HS-27A (cell line): ENCODE measurements at places on chromosomes 16 and 17.

DNA sequence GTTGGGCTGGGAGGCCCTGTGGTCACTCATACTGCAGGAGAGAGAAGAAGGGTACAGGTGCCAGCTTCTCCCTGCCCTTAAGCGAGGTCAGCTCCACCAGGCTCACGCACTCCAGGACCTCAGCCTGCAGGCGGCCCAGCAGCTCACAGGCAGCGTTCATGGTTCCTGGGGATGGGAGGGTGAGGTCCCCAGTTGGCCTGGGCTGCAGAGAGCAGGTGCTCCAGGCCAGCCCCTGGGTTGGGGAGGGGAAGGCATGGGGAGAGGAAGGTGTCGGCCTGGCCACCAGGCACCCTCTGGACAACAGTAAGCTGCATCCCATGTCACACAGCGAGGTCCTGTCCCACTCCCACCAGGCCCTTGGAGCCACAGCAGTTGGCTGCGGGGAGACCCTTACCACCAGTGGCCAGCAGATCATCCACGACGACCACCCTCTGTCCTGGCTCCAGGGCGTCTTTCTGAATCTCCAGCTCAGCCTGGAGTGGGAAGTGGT lies 2.0 kb downstream of the APRT start:
- no peak for DNase-seq

- no peak for DNase-seq
Observed at GRCh38 chr17:73508057-73508930, 136.0 kb downstream of the SDK2 start.

GRCh38 chr16:3819746-3820724 lies 60.5 kb downstream of the CREBBP start:
- peak; percentile 87 for DNase-seq

DNA sequence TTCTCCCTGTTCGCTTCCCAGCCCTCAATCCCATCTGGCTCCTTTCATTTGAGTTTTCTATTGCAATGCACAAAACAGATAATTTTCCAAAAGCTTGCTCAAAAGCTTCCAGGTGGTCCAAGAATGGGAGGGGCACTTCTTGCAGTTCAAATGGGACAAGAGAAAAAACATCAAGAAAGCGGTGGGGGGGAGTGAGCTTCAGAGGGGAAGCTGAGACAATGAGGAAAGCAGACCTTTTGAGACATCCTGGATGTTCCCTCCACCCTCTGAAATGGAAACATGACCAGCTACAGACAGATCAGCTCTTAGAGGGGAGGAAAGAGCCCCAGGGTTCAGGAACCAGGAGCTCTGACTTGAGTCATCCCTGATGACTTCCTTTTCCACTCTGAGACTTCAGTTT lies 368.2 kb downstream of the SLC39A11 start:
- no peak for DNase-seq

DNA sequence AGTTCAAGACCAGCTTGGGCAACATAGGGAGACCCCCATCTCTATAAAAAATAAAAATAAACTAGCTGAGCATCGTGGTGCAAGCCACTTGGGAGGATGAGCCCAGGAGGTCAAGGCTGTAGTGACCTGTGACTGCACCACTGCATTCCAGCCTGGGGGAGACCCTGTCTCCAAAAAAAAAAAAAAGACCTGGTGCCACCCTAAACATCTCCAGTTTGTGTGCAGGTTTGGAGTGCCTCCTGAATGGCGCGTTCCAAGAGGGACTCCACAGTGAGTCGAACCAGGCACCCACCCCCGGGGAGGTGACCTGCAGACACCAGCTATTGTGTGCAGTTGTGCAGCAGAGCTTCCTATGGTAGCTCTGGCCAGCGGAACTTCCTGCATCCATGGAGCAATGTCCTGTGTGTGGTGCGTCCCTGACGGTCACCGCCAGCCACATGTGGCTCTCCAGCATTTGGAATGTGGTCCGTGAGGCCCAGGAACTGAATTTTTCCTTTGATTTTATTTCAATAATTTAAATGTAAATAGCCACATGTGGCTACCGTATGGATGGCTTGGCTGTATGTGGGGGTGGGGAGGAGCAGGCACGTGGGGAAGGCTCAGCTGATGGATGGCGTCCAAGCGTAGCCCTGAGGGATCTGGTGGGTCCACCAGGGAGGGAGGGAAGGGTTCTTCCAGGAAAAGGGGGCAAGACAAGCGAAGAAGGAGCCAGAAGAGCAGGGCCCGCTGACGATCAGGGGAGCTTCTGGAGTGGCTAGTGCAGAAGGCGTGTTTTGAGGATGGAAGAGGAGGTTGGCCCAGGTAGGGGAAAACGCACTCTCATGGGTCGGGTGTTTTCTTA lies 107.1 kb upstream of the GSE1 start:
- no peak for DNase-seq

DNA sequence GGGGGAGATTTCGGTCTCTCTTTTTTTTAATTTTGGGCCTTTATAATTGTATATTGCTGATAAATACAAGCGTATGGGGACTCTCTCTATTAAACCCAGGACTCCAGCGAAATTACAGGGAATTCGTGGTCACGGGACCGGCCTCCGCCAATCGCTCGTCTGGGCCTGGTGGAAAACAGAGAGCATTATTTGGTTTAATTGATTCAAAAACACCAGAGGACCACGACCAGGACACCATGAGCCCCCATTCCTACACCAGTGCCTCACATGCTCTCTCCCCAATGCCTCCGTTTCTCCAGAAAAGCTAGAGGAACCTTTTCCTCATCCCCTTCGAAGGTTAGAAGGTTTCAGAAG lies at the start of gene HOXB2:
HOXB2 (minus strand) TSS at position 88 of the 354 bp plus-strand sequence. CDS start 198 bp downstream, outside the sequence.
- no peak for DNase-seq

GRCh38 chr17:8872705-8873435 lies 5.4 kb upstream of the PIK3R6 start:
- no peak for DNase-seq

DNA sequence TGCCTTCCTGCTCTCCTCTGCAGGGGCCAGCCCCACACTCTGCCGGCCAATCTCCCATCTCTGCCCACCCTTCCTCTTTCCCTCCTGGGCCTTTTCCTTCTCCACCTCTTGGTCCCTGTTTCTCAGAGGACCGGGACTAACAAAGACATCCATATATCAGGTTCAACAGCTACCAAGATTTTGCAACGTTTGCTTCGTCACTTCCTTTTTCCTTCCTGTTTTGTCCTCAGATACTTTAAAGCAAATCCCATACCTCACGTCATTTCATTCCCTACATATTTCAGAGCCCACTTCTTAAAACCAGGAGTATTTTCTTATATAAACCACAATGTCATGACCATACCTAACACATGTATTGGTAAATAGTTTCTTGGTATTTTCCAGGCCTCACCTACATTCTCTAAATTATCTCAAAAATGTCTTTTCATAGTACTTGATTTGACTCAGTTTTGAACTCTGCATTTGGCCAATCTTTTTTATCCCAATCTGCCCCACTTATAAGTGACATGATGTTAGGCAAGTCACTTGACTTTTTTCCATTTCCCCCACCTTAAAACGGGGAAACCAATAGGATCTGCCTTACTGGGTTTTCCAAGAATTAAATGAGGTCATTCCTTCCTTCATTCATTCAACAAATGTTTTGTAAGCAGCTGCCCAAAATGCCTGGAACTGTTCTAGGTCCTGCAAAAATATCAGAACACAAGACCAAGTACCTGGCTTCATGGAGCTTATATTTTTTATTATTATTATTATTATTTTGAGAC lies 7.2 kb upstream of the USP10 start:
- DNase-seq: no peak

DNA sequence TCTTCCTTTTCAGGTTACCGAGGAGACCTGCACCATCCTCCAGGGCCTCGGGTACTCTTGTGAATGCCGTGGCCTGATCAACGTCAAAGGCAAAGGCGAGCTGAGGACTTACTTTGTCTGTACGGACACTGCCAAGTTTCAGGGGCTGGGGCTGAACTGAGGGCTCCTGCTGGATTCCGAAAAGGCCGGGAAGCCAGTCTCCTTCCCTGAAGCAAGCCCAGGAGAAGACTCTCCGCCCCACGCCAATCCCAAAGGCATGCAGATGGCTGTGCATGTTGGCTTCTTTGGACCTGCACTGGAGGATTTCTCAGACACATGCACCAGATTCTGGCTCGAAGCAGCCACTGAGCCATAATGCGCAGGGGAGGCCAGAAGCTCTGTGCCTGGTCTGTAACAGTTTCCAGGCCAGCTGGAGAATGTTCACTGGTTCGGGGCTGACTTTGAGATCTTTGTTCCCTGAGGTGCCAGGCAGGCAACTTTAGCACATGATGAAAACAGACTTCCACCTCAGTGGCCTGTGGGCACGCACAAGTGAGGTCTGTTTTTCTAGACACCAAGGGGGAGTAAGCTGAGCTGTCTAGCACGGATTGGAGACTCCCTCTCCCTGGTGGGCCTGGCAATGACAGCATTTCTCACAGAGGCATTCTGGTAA lies 49.1 kb downstream of the ADCY7 start:
- no peak for DNase-seq

DNA sequence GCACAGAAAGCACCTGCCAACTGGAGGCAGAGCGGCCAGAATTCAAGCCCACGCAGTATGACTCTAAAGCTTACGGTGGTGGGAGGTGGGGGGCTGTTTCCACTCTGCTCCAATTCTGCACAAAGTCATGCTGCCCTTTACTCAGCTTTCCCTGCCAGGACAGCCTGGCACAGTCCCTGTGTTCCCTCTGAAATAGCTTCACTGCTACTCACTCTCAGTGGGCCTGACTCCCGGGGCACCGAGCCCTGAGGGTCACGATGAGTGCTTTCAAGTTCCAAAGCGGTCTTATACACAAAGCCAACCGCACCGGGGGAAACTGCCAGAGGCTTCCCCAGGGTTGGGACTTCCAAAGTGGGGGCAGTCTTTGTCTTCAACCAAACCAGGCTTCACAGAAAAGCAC lies 306.1 kb upstream of the XYLT1 start:
- DNase-seq: no peak

DNA sequence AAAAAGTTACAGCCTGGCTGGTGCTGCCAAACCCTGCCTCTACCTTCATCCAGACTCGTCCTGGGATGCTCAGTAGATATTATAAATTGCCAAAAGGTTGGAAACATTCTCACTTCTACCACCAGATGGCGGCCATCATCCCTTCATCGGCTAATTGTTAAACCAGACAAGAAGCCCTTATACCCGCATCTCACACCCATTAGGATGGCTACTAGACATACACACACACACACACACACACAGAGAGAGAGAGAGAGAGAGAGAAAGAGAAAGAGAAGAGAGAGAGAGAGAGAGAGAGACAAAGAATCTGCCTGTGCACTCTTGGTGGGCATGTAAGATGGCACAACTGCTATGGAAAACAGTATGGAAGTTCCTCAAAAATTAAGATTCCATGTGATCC lies 15.0 kb upstream of the SCIMP start:
- peak; percentile 11 for DNase-seq

- no peak for DNase-seq
Observed at GRCh38 chr16:57335366-57335765, 23.2 kb upstream of the CCL22 start.

GRCh38 chr16:58413359-58413758 lies 21.1 kb downstream of the GINS3 start:
- DNase-seq: no peak

DNA sequence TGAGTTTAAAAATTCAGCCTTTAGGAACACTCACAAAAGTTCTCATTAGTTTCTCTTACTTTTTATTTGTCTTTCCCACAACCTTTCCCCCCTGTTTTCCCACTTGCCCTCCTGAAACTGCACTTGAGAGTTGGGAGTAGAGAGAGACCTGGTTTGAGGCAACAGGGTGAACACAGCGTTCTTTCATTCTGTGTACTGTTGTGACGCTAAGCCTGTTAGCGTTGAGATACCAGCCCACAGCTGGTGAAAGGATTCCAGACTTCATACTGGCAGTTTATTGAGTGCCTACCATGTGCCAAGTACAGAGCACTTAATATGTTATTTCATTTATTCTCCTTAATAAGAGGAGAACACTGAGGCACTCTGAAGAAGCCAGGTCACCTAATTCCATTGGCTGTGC lies 10.3 kb downstream of the TNRC6C start:
- DNase-seq: no peak

DNA sequence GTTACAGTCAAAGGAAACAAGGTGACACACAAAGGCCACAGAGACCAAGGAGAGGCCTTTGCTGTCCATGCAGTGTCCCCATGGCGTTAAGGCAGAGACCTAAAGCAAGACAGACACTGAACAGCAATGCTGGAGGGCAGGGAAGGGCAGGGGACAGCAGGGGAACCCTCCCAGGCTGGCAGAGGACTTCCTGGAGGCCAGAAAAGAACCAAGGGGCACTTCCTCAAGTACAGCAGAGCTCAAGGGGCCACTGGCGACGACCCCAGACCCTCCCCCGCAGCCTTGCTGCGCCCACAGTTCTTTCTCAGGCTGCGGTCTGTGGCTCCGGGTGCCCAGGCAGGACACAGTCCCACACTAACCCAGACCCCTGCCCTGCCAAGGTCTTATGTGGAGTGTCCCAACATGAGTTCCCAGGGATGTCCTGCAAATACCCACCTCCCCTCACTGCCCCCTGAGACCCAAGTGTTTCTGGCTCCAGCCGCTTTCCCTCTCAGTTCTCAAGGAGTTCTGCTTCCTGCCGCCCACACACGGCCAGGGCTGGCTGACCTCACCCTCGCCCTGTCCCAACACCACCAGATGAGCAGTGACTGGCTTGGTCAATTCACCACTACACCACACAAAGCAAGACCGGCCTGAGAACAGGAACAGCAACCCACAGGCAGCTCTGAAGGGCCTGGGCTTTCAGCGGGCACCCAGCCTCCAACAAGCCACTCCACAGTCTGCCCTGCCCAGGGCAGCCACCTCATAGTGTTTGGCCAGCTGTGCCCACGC lies 4.2 kb downstream of the CLCN7 start:
- no peak for DNase-seq

GRCh38 chr17:60495260-60495659 lies 30.8 kb downstream of the APPBP2 start:
- no peak for DNase-seq

- no peak for DNase-seq
Observed at GRCh38 chr16:560701-561412, 663 bp downstream of the PRR35 start.

GRCh38 chr17:35778641-35779196 lies 16.7 kb downstream of the MMP28 start:
- no peak for DNase-seq

- DNase-seq: no peak
Observed at GRCh38 chr17:75814900-75815373, 29.3 kb downstream of the UNC13D start.

DNA sequence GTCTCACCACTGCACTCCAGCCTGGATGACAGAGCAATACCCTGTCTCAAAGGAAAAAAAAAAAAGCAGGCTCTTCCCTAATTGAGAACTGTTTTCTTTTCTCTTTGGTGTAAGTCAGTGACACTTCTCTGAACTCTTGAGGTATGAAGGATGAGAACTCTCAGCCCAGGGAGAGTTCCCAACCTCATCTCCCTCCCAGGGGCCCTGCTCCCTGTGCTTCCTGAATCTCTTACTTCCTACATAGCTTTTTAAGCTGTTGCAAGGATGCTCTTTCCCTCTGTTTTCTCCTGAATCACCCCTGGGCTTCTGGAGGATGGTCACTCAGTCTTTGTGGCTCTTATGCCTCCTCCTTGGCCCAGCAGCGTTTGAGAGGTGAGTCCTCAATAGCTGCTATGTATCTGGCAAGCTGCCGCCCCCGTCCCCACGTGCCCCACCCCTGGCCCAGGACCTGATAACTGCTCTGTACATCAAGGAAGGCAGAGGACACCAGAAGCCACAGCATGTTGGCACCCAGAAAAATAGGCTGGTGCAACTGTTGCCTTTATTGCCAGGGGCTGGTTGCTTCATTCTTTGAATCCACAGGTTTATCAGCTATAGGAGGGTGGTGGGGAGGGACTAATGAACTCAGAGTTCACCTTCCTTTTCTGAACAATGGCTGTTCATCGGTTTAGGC lies 24.0 kb downstream of the IGF2BP1 start:
- DNase-seq: no peak
